Camera-type eye (tissue), 1 donor: ENCODE measurements at places on chromosomes 13 and 19. TPM values are rescaled to one million over a fixed set of nuclear protein-coding genes. Genes with fewer than 3 reads are reported as not detected.

The C19orf67 gene
- not detected for total RNA-seq

The PTH2 gene
- total RNA-seq, result not detected

The HCN2 gene
- 6.0 TPM for total RNA-seq

The KCNRG gene
- 5.3 TPM for total RNA-seq

The ZNF724 gene
- total RNA-seq, result 13.3 TPM

The COMP gene
- 0.60 TPM for total RNA-seq

The COL5A3 gene
- total RNA-seq, result 31.9 TPM

The MYBPC2 gene
- 1.2 TPM for total RNA-seq

The ZNF571 gene
- total RNA-seq, result 31.7 TPM

The ZNF773 gene
- 35.6 TPM for total RNA-seq

The TLE6 gene
- total RNA-seq, result 5.2 TPM

The THSD8 gene
- total RNA-seq, result not detected

The ZNF878 gene
- 0.27 TPM for total RNA-seq

The PSG11 gene
- total RNA-seq, result not detected

The DENND1C gene
- 0.49 TPM for total RNA-seq

The TNFSF9 gene
- 0.44 TPM for total RNA-seq

The ZNF628 gene
- 2.3 TPM for total RNA-seq

The KCNC3 gene
- 4.7 TPM for total RNA-seq

The ZNF554 gene
- total RNA-seq, result 12.8 TPM

The TNNT1 gene
- total RNA-seq, result 49.5 TPM

The MEX3D gene
- total RNA-seq, result 31.4 TPM

The KLK12 gene
- total RNA-seq, result not detected

The TPTE2 gene
- not detected for total RNA-seq

The ZNF256 gene
- total RNA-seq, result 19.6 TPM

The ZNF787 gene
- 14.5 TPM for total RNA-seq

The TFDP1 gene
- total RNA-seq, result 77.4 TPM

The KLHL1 gene
- 4.8 TPM for total RNA-seq

The LDLR gene
- 28.2 TPM for total RNA-seq

The TMIGD2 gene
- total RNA-seq, result 0.49 TPM

The UBE2L5 gene
- total RNA-seq, result not detected

The ZNRF4 gene
- not detected for total RNA-seq
